ENCODE measurements at places on chromosomes 7 and 10. TPM values are rescaled to one million over a fixed set of nuclear protein-coding genes. Genes with fewer than 3 reads are reported as not detected.

- H3K27ac ChIP-seq, result peak overlapping the region; percentile 57
- H3K4me3 ChIP-seq, result no peak overlapping the region
- H3K27me3 ChIP-seq, result no peaks in the 10 kb centered on the region
- H3K36me3 ChIP-seq, result no peaks in the 10 kb centered on the region
Observed at GRCh38 chr7:17520941-17521340, 222.5 kb downstream of the AHR start.

DNA sequence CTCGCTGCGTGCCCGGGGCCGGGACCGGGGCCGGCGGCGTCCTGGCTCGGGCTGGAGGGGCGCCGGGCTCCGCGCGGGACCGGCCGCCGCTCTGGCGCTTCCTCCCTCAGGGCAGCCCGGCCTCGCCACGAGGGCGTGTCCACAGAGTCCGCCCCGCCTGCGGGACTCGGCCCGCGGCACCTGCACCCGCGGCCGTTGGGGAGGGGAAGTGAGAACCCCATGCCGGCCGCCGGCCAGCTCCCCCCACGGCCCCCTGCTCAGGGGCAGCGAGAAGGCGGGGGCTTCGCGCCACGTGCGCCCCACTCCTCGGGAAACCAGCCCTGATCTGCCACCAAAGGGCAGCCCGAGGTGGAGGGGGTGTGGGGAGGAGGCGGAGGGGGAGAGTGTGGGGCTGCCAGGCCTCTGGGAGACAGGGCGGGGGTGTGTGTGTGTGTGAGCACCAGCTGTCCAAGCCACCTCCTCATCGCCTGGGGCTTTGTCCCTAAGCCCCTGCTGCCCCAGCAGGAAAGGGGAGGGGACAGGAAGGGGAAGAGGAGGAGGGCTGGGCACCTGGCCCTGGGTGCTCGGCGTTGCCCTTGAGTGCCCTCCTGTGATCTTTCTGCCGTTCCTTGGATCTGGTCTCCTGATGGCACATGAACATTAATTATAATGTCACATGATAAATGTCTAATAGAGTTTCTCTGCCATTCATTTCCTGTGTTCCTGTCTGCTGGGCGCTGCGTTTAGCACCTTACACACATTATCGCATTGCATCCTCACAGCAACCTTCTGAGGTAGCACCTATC is at the start of gene PIK3AP1:
Gene PIK3AP1, minus strand, starts transcription at position 93 of the 785 bp plus-strand sequence. CDS start 120 bp downstream, outside the sequence.
- peaks cover 13% of the 10 kb centered on the region for H3K4me1 ChIP-seq
- peak within 1 kb of the TSS; percentile 39 for H3K27ac ChIP-seq
- H3K36me3 ChIP-seq, result no peaks in the 10 kb centered on the region
- no peak for DNase-seq
- H3K27me3 ChIP-seq, result no peaks in the 10 kb centered on the region

GRCh38 chr10:78255214-78255613 is 221.6 kb downstream of the RPS24 start:
- H3K36me3 ChIP-seq, result no peaks in the 10 kb centered on the region
- H3K4me3 ChIP-seq, result no peak overlapping the region
- DNase-seq, result no peak
- no peak overlapping the region for H3K27ac ChIP-seq
- H3K4me1 ChIP-seq, result peaks cover 6% of the 10 kb centered on the region

Gene TMEM273
- total RNA-seq, result 17.9 TPM

DNA sequence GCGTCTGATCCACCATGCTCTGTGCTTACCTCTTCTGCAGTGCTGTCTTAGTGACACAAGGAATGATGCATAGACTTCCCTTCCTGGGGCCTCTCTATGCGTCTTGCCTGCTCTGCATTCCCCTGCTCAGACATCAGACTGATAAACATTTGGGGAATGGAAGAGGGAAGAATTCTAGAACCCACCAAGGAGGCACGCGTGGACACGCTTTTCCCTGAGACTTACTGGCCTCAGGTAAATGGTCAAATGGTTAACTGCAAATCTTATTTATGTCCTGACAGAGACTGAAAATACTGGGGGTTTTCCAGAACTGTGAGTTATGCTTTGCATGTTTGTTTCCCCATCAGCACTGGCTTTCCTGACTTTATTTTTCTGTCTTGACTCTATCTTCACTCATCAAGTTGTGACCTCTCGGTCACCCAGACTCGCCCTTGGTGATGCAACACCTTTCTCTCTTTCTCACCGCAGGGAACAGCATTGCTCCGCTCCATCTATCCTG is 285.9 kb upstream of the FZD8 start:
- H3K36me3 ChIP-seq, result no peaks in the 10 kb centered on the region
- no peaks in the 10 kb centered on the region for H3K27me3 ChIP-seq
- DNase-seq, result no peak
- no peaks in the 10 kb centered on the region for H3K4me1 ChIP-seq

DNA sequence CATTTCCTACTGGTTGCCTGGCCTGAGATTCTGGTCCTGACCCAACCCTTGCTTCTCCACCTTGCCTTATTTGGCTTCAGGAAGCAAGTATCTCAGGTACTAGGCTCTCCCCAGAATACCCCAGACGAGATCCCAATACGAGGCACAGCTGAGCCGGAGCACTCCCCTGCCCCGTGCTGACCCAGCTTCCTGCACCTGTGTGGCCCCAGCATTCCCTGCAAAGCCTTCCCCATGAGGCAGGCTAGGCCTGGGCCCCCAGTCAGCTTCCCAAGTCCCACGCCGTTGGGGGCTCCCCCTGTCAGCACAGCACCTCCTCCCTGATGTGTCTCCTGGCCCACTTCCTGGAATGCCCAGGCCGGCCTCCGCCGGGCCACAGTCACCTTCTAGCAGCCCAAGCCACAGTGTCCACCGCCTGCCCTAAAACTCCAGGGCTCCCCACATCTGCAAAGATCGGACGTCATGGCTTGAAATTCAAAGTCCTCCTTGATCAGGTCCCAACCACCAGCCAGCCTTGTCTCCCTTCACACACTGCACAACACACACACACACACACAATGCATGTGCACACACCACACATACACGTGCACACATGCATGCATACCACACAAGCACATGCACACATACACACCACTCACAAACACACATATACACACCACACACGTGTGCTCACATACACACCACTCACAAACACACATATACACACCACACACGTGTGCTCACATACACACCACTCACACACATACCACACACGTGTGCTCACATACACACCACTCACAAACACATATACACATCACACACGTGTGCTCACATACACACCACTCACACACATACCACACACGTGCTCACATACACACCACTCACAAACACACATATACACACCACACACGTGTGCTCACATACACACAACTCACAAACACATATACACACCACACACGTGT is 78.9 kb upstream of the FOXK1 start:
- no peak overlapping the region for H3K4me3 ChIP-seq
- no peak overlapping the region for H3K27ac ChIP-seq
- H3K4me1 ChIP-seq, result no peaks in the 10 kb centered on the region
- no peaks in the 10 kb centered on the region for H3K27me3 ChIP-seq
- no peak for DNase-seq

DNA sequence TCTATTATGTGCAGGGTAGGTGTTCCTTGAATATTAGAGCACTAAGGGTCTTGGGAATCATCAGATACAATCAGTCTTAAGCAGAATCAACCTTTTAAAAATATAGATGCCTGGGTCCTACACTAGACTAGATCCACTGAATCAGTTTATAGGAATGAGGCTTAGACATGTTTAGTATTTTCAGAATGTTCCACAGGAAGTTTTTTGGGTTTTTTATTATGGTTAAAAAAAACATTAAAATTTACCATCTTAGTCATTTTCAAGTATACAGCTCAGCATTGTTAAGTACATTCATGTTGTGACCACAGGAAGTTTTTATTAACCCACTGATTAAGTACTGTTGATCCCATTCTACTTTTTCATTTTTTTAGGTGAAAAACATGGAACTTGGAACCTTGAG is 135.7 kb downstream of the LCOR start:
- H3K27me3 ChIP-seq, result no peaks in the 10 kb centered on the region
- H3K36me3 ChIP-seq, result no peaks in the 10 kb centered on the region
- no peak overlapping the region for H3K27ac ChIP-seq
- DNase-seq, result no peak

DNA sequence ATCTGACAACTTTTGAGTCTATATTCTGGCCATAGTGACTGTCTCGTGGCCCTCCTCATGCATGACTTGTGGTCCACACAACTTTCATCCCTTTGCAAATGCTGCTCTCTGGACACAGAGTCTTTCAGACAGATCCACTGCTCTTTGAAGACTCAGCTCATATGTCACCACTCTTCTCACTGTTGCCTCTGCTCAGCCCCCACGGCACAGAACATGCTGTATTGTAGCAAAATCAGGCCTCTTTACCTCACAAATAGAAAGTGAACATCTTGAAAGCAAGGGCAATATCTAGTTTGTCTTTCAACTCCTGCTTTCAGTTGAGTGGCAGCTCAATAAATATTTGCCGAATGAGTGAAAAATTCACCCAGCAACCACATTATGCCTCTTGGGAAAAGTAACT is 443.5 kb downstream of the NRG3 start:
- no peak overlapping the region for H3K27ac ChIP-seq
- no peaks in the 10 kb centered on the region for H3K27me3 ChIP-seq
- no peaks in the 10 kb centered on the region for H3K4me1 ChIP-seq
- no peak overlapping the region for H3K4me3 ChIP-seq
- DNase-seq, result no peak
- no peaks in the 10 kb centered on the region for H3K36me3 ChIP-seq

- no peaks in the 10 kb centered on the region for H3K27me3 ChIP-seq
- DNase-seq, result no peak
- H3K36me3 ChIP-seq, result peaks cover 2% of the 10 kb centered on the region
- no peak overlapping the region for H3K4me3 ChIP-seq
- H3K4me1 ChIP-seq, result peaks cover 19% of the 10 kb centered on the region
Observed at GRCh38 chr10:60905580-60905979, 38.4 kb downstream of the RHOBTB1 start.

Gene DEPP1
- 155 TPM for total RNA-seq

DNA sequence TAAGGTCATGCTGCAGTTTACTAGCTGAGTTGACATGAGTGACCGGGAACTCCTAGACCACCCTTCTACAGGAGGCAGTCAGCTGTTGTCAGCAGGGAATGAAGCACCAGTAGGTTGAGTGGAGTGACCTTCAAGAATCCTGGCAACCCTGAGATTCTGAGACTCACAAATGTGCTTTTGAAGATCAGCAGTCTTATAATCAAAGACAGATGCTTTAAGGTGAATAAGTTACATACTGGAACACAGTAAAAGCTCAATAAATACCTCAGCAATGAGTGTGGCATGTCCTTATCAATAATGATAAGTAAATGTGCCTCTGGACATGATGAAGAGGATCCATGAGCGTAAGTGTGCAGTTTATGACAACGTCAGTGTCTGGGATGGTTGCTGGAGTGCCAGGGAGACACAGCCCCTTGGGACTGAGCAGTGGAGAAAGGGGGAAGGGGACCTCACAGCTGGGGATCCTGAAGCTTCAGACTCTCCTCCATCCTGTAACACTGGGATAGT is 11.9 kb upstream of the OR6V1 start:
- H3K27ac ChIP-seq, result no peak overlapping the region
- no peaks in the 10 kb centered on the region for H3K4me1 ChIP-seq
- H3K27me3 ChIP-seq, result no peaks in the 10 kb centered on the region

Gene OPN1SW
- not detected for total RNA-seq

GRCh38 chr10:17527514-17528146 is 73.2 kb upstream of the ST8SIA6 start:
- DNase-seq, result no peak
- H3K4me1 ChIP-seq, result no peaks in the 10 kb centered on the region
- H3K36me3 ChIP-seq, result no peaks in the 10 kb centered on the region
- H3K27me3 ChIP-seq, result no peaks in the 10 kb centered on the region
- H3K27ac ChIP-seq, result no peak overlapping the region
- no peak overlapping the region for H3K4me3 ChIP-seq

GRCh38 chr7:2261611-2262010 is 19.6 kb downstream of the NUDT1 start:
- no peaks in the 10 kb centered on the region for H3K27me3 ChIP-seq
- peaks cover 21% of the 10 kb centered on the region for H3K36me3 ChIP-seq
- no peak overlapping the region for H3K27ac ChIP-seq
- no peaks in the 10 kb centered on the region for H3K4me1 ChIP-seq

DNA sequence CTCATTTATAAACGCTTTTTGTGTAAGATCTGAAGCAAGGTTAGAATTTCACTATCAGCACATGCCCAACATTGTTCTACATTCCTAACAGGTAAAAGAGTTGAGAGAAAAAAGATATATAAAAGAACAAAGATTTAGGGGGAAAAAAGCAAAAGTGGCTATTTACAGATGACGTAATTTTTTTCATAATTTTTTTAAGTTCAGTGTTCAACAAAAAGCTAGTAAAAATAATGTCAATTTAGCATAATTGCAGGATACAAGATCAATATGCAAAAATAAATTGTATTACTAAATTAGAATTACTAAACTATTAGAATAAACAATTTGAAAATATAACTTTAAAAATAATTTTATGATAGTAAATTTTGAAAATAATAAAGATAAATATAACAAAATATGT is 405.0 kb downstream of the SEMA3D start:
- H3K27me3 ChIP-seq, result no peaks in the 10 kb centered on the region
- no peaks in the 10 kb centered on the region for H3K36me3 ChIP-seq
- no peak for DNase-seq
- H3K4me1 ChIP-seq, result no peaks in the 10 kb centered on the region

Gene STRA8
- not detected for total RNA-seq

DNA sequence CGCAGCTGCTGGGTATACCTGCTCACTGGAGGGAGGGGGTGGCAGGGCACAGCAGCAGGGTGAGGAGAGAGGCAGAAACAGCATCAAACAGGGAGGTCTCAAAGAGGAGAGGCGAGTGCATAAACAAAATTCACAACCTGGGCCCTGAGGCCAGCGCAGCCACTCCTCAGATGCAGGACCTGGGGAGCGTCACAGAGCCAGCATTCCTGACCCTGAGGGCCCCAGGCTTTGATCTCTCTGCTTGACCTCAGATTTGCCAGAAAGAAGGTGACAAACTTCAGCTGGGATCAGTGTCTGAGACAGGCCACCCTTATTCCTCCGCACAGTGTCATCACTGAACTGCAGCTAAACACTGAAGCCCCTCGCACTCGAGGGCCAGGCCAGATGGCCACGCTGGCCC is 25.6 kb downstream of the NOD1 start:
- H3K36me3 ChIP-seq, result no peaks in the 10 kb centered on the region
- no peak for DNase-seq
- no peaks in the 10 kb centered on the region for H3K27me3 ChIP-seq

Gene FEZF1
- total RNA-seq, result not detected

DNA sequence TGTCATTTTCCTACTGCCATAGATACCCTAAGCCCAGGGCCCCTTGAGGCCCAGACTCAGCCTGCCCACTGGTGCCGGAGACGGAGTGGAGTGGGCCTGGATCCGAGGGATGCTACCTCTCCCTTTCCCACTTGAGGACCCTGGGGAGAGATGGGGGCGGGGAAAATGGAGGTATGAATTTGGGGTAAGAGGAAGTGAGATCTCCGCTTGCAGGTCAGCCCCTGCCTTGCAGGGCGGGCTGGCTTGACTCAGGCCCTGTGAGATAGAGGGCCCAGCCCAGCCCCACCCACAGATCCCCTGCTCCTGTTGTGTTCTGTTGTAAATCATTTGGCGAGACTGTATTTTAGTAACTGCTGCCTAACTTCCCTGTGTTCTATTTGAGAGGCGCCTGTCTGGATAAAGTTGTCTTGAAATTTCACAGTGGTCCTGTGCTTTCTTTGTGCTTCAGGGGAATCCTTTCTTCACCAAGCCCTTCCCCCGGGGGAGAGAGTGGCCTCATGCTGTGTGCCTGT is 13.2 kb downstream of the YKT6 start:
- no peak overlapping the region for H3K4me3 ChIP-seq
- H3K36me3 ChIP-seq, result no peaks in the 10 kb centered on the region
- H3K4me1 ChIP-seq, result no peaks in the 10 kb centered on the region
- no peak for DNase-seq
- H3K27me3 ChIP-seq, result no peaks in the 10 kb centered on the region
- no peak overlapping the region for H3K27ac ChIP-seq
